CD4-positive, alpha-beta T cell treated with Interferon gamma for 1 hour (primary cell): ENCODE measurements at places on chromosomes 13 and 19.
A peak's percentile ranks its signal among the peaks of the same experiment; 100 is the strongest.

DNA sequence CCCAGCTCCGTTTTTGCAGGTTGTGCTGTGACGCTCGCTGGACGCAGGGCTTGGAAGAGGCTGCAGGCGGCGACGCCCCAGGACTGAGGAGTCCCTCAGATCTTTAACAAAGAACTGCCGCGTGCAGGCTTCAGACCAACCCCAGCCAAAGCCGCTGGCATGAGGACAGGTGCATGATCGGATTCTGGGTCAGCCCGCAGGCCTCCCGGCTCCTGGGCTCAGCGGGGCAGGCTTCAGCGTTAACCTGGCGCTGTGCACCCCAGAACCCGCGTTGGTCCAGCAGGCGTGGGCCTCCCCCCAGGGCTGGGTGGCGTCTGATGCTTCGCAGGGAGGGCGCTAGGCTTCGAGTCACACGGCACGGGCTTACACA, 920 bp upstream of the TIMM13 start:
- no peak for DNase-seq

- no peak for DNase-seq
Measured at GRCh38 chr19:28400953-28401671, 811.8 kb downstream of the UQCRFS1 start.

GRCh38 chr13:65592731-65593130, 1637.4 kb downstream of the PCDH9 start:
- no peak for DNase-seq

GRCh38 chr13:111590796-111591195, 270.4 kb downstream of the TEX29 start:
- no peak for DNase-seq

DNA sequence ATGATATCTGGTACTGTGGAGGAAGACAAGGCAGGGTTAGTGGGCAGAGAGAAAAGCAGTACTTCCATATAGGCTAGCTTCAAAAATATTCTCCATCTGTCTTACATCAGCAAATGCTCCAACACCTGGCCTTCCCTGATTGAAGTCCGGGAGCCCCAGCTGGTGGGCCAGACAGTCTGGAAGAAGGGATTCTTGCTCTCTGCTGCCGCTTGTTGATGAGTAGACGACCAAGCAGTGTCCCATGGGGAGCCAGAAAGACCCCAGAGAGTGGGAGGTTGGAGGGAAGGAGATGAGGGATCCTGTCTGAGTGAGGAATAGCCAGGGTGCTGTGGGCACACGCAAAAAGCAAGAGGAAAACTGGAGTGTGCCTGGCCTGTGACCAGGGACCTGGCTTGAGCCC, 95.1 kb downstream of the ATP8A2 start:
- no peak for DNase-seq

DNA sequence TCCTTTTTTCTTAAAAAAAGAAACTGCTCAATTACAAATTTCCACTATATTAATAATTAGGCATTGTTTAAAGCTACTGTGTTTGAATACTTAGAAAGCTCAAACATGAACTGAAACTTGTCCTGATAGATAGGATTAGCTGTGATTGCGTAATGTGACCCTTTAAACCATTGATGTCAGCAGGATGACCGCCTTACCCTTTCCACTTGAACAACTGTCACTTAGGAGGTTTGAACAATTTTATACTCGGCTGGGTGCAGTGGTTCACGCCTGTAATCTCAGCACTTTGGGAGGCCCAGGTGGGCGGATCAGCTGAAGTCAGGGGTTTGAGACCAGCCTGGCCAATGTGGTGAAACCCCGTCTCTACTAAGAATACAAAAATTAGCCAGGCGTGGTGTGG, 2.9 kb downstream of the LAMP1 start:
- no peak for DNase-seq

DNA sequence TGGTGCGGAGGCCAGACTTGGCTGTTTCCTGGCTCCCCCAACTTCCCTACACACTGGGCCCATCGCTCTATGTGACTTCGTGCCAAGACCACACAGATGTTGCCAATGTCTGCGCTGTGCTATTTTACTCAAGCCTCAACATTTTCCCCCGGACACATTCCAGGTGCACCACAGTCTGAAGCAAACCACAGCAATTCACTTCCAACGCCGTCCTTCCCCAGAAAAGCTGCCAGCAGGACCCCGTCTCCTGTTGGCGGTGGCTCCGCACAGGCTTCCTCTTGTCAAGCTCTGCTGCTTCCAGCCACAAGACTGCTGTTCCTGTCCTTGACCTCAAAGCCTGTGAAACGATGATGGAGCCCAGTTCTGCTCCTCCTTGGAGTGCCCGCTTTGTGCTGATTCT, 100.7 kb downstream of the CRYL1 start:
- no peak for DNase-seq

DNA sequence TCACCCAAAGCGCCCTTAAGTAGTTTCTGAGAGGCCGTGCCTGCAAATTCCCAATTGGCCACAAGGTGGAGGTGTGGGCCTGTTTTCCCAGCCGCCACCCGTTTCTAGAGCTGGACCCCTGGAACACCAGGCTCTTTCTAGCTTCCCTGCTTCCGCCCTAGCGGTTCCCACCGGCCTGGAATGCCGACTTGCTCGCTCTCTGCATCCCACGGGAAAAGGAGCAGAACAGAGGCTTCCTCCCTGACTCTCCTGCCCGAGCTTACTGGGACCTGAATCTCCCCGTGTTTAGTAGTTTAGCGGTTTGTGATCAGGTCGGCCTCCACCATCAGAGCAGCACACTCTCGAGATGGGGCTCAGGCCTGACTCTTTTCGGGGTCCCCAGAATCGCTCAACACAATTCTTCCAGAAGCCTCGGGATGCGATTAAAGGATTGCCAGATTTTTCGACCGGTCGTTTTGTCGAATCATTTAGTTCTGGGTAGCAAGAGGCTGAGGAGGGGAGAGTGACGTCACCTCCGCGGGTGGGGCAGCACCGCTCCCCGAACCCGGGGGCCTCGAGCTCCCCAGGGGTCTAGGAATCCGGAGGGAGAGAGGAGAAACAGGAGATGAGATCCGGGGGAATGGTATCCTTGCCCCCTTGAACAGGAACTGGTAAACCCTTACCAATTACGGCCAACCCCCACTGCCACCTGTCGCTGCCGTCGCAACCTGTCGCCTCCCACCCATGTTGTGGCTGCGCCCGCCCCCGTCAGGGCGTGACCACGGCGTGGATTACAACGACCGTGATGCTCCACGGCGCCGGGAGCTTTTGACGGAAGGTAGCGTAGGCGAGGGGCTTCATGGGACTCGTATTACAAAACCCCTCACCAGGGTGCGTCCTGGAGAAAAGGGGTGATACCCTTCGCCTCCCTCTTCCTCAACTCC, 8.0 kb downstream of the NAPSA start:
- peak; percentile 90 for DNase-seq

DNA sequence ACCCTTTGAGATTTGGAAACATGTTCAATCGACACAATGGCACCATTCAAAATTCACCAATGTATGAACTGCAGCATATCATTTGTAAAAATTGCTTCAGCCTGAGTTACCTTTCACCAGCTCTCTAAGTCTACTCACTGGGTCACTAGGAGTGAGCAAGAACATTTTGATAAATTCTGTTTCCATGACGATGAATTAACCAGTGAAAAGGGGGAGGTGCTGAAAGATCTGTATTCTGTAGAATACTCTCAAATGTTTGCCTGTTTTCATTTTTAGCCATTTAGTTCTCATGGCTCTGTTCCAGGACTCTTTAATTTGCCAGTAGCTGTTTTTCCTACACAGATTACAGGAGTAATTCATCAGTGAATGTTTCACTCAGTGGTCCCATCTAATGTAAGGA, 883.4 kb downstream of the DIAPH3 start:
- DNase-seq: no peak

DNA sequence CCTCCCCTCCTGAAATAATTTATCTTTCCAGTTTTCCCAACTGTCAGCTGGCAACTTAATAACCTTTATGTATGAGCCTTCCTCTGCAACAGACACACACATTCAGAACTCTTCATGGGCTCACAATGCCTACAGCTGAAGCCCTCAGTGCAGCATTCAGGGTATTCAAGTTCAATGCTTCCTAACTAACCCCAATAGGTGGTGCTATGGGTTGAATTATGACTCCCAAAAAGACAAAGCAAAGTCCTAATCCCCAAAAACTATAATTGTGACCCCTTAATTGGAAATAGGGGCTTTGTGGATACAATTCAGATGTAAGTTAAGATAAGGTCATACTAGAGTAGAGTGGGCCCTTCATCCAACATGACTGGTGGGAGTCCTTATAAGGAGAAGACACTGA, 202.2 kb downstream of the SUCLA2 start:
- DNase-seq: no peak

GRCh38 chr13:94956417-94957110, 244.2 kb upstream of the SOX21 start:
- DNase-seq: no peak

DNA sequence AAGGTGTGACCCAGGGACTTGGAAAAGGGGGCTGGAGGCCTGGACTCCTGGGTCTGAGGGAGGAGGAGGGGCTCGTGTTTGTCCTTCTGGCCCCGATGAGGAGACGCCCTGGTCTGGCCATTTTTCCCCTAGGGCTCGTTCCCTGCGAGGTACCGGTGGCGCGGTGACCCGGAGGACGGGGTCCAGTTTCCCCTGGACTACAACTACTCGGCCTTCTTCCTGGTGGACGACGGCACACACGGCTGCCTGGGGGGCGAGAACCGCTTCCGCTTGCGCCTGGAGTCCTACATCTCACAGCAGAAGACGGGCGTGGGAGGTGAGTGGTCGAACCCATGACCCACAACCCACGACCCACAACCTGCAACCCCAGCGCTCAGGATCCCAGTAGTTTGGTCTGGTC, 10.8 kb downstream of the TRPM4 start:
- DNase-seq: no peak

GRCh38 chr13:57627663-57628062, 3.9 kb upstream of the PCDH17 start:
- DNase-seq: no peak

DNA sequence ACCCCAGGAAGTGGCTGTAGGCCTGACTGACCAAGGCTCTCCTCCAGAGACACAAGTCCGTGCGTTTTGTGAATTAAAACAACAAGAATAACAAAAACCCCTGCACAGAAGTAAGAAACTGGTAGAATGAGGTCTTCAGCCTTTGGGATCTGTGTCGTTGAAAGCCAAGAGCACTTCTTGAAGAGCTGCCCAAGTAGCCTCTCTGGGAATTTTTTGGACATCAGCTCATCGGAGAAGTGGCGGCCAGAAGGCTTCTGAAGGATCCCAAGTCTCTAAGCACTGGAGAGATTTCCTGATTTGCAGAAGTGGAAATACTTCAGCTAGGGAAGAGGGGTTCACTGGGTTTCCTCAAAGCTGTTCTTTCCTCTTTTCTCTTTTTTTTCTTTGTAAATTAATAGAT, 100.4 kb upstream of the ZNF536 start:
- DNase-seq: no peak

GRCh38 chr13:73815796-73816195, 318.4 kb downstream of the KLF12 start:
- DNase-seq: no peak

GRCh38 chr13:75869981-75870380, 233.9 kb downstream of the LMO7 start:
- no peak for DNase-seq

GRCh38 chr19:3108775-3109174, 14.6 kb downstream of the GNA11 start:
- DNase-seq: peak; percentile 66

DNA sequence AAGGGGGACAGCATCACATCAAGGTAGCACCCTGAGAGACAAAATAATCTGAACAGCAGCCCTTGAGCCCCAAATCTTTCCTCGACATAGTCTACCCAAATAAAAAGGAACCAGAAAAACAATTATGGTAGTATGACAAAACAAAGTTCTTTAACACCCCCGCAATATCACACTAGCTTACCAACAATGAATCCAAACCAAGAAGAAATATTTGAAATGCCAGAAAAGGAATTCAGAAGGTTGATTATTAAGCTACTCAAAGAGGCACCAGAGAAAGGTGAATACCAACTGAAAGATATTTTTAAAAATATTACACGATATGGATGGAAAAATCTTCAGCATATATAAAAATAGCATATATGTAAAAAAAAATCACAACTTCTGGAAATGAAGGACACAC, 252.9 kb upstream of the SLITRK6 start:
- DNase-seq: no peak

DNA sequence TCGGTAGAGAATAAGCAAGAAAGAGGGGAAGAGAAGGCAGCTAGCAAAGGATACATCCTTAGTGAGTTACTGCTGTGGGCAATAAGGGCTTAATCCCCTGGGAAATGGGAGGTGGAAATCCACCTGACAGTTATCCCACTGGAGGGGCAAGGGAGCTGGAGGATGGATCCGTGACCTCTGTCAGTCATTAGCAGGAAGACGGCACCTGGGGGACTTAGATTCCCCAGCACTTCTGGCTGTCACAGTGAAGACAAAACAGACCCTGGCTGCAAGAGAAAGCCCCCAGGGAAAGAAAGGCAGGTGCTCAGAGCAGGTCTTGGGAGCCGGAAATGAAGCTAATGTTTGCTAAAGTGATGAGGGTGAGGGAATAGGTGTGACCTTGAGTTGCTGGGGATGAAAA, 70.4 kb upstream of the MRI1 start:
- DNase-seq: no peak

GRCh38 chr13:103030776-103031175, 35.4 kb downstream of the SLC10A2 start:
- no peak for DNase-seq

DNA sequence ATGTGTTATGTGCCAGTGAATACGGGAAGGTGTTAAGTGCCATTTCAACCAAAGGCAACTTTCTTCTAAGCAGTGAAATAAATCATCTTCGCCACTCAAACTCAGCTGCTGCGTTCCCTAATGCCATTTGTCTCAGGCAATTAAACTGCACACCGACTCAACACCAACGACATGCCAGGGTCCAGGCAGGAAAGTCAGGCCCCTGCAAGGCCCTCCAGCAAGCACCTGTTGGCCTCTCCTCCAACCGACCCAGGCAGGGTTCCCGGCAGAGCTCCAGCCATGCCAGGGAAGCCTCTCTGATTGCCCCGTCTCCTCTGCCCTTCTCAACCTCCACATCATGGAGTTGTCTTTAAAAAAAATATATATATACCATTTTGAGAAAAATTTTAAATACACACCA, 21.8 kb downstream of the SAFB2 start:
- no peak for DNase-seq

DNA sequence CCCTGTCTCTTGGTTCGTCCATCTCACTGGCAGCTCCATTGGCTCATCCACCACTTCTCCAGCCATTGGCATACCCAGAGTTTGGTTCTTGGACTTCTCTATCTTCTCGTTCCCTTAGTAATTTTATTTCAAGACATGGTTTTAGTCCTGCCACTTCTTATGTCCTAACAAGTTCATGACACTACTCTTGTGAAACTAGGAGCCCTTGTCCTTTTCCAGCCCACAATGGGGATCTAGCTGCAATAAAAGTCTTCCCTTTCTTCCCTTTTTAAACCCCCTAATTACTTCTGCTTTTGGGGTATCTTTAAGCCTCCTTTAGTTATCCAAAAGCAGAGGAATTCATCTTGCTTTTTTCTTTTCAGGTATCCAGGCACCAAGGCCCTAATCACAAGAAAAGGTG, 2.9 kb upstream of the RCBTB2 start:
- no peak for DNase-seq

DNA sequence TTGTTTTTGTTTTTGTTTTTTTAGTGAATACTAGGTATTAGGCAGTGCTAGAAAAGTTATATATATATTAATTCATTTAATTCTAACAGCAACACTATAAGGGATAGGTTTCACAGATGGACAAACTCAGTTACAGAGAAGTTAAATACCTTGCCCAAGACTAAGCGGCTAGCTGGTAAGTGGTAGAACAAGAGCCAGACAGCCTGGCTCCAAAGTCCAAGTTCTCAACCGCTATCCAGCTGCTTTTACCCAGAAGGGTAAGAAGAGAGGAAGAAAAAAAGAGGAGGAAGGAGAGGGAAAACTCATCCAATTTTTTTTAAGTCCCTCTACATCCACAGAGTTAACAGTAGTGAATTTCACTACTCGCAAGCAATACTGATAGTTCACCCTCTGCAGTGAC, 217.0 kb downstream of the SPRY2 start:
- no peak for DNase-seq
